ENCODE measurements at places on chromosomes 1 and 21.
A peak's percentile ranks its signal among the peaks of the same experiment; 100 is the strongest.

GRCh38 chr1:8276173-8276914, 41.6 kb upstream of the SLC45A1 start:
- DNase-seq: no peak

DNA sequence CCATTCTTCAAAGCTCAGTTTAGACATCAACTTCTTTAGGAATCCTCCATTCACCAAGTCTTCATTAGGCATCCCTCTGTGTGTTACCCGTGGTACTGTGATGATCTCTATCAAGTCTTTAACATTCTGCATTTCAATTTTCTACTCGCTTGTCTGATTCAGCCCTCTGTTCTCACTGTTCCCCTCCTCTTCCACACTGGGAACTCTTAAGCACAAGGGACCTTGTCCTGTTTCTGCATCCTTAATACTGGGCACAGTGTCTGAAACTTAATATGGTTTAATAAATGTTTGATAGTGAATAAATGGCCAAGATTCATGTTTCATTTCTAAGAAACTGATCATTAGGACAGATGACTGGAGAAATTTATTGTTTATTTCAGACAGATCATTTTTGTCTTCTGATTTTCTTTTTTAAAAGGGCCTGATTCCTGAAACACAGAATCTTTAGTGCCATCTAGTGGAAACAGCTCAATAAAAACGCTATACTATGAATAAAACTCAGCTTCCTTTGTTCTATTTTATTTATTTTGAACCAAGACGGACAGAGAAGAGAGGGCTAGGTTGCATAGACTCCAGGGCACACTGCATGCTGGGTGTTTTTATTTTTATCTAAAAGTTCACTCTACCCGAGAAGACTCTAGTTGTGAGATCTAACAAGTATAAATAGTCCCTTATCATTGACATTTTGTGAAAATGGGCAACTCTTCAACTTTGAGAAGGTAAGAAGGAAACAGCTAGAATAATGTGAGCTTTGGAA, 7.0 kb upstream of the TRIM45 start:
- peak; percentile 86 for DNase-seq

GRCh38 chr1:201894343-201895119, 5.8 kb downstream of the SHISA4 start:
- peak; percentile 34 for DNase-seq

- DNase-seq: no peak
Measured at GRCh38 chr1:193211539-193211938, 25.1 kb upstream of the B3GALT2 start.

DNA sequence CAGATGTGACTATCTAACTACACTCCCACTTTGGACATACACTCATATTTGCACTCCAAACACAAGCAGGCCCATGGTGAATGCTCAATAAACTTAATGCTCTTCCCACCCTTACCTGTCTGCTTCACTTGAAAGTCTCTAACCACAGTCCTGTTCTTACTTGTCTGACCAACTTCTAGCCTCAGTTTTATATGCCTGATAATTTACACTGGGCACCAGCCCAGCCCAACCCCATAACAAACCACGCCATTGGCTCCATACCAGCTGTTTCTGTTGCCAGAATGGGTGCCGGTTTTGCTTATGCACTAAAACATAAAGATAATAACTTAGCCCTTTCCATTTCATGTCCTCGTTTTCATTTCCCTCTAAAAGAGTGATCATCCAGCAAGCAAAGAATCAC, 395.4 kb downstream of the NTNG1 start:
- peak; percentile 27 for DNase-seq

DNA sequence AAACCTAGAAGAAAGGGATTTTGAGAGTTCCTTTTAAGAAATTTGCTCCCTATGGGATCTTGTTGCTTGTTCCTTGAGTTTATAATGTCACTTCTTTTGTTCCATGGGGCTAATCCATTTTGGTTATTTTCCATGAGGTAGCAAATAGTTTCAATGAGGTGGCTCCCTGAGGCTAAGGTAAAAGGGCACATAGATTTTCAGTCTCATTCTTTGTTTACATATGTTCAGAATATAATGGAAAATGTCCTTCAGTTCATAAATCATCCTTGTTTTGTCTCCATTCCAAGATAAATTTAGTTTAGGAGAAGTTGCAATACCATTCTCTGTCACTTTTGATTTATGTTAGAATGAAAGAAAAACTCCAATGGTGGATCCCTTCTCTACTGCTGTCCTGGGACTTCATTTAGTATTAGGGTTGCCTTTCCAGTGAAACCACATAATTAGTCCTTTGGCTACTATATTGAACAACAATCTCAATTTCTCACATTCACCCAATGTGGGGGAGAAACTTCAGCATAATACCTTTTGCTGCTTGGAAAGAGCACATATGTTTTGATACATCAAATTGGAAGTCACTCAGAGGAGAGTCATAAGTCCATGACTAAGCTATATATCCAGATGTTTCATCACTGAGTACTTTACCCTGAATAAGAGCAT, 80.9 kb upstream of the ADAMTS5 start:
- DNase-seq: peak; percentile 42

DNA sequence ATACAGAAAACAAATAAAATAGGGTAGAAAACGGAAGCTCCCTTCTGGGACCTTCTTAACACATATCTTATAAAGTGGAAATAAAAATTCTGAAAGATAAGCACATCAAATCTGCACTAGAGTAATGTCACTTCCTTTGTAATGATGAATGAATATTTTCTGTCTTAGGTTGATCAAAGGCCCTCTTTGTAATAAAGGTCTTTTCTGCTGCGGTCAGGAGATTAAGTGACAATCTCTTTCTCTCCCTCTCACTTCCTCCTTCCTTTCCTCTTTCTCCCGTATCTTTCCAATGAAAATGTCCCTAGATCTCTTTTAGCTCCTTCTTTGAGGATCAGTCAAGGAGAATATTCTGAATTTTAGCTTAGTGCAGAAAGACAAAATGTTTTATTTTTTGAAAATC, 33.8 kb downstream of the TMCO1 start:
- no peak for DNase-seq

GRCh38 chr1:52904927-52905698, 16.4 kb downstream of the ECHDC2 start:
- peak; percentile 24 for DNase-seq

DNA sequence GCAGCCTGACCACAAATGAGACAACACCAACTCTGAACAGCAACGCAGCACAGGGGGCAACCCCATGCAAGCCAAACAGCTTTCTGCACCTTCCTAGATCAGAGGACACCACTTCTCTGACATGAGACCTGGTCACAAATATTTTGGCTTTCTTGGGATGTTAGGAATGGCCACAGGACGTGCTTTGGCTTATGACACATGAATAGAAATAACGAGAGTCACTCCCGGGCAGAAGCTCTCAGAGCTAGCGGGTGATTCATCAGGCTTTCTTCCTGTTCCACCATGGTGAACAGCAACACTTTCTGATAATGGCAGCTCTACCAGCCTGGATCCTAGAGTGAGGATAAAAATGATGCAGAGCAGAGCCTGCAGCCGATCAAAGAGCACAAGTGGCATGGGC, 39.4 kb downstream of the PAFAH2 start:
- DNase-seq: no peak

- peak; percentile 72 for DNase-seq
Measured at GRCh38 chr1:100955322-100955721, 59.4 kb downstream of the SLC30A7 start.

DNA sequence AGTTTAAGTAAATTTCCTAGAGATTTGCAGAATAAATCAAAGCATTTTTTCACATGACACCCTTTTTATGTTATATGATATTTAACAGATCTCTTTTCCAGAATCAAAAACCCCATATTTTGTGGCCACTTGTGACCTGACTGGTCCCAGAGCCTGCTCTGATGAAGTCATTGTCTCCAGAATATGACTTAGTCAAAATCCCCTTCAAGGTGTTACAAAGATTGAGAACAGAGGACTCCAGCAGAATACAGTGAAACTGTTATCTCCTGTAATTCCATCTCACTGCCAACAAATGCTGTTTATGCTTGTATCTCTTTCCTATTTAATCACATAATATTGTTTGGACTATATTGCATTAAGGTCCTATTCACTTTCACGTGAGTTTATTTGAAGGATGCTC, 25.6 kb downstream of the RGS1 start:
- no peak for DNase-seq

- DNase-seq: no peak
Measured at GRCh38 chr1:171715813-171716251, 26.0 kb downstream of the VAMP4 start.

- DNase-seq: no peak
Measured at GRCh38 chr21:29279558-29279957, 19.2 kb upstream of the BACH1 start.

GRCh38 chr1:184156521-184157393, 105.2 kb downstream of the TSEN15 start:
- DNase-seq: no peak

DNA sequence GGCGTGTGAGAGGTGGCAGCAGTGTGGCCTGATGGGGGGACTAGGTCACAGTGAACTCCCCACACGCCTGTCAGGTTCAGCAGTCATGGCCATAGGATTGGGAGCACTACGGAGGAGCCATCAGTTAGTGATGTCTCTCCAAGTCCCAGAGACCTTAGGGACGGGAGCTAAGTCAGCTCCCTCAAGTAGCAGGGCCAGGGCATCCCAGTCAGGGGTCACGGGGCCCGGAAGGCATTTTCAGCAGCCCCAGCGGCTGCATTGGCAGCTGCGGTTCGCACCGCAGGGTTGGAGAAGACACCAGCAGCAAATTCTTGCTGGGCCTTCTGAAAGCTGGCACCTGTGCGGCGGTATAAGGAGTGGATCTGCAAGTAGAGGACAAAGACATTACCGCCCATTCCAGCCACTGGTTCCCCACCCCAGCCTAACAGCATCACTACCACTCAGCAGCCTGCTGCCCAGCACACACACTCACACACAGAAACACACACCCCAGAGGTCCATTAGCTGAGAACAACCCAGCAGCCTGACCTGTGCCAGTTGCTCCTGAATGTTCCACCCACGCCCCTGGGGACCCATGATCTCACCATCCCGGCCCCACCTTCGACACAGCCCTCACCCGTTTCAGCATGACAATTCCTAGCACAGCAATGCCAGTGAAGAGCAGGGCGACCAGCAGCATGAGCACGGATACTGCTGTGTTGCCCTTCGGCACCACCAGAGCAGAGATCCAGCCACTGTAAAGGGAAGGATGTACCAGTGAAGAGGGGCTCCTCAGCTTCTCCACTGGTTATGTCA, 972 bp upstream of the ENTREP3 start:
- DNase-seq: no peak

DNA sequence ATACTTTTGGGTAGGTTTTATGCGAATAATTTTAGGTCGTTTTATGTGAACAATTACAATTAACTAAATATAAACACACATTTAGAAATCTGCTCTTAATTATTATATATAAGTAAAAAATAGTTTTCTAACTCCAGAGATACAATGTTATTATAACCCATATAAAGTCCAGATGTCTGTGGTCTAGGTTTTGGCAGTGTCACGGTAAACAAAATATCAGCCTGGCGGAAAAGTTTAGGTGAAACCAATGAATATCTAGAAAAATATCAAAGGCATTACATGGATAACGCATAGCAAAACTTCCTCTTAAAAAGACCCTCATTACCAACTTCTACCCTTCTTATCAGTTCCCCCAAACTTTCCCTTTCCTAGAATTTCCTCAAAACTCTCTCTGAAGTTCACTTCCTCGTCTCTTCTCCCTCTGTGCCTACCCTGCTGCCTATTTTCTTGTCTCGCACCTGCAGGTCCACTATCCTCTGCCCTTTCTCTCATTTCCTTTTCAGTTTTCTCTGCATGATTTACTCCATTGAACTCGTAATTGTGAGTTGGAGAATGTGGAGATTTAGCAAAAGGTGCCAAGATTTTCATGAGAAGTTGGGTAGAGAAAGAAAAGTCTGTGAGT, 21.8 kb downstream of the VTCN1 start:
- no peak for DNase-seq
